ENCODE measurements at places on chromosomes 5 and 9. TPM values are rescaled to one million over a fixed set of nuclear protein-coding genes. Genes with fewer than 3 reads are reported as not detected.

Gene SLC34A3
- under 0.01 TPM for total RNA-seq

Gene SPARC
- 1,480 TPM for total RNA-seq

Gene ANKRD34B
- total RNA-seq, result not detected

Gene PCDHGB6
- 5.1 TPM for total RNA-seq

Gene ASPN
- 15.2 TPM for total RNA-seq

Gene NUTM2G
- not detected for total RNA-seq

Gene NUTM2F
- not detected for total RNA-seq

Gene TMEM252
- total RNA-seq, result not detected

Gene CARTPT
- not detected for total RNA-seq

Gene IFNA2
- total RNA-seq, result not detected

Gene NR2F1
- total RNA-seq, result 55.4 TPM

Gene INSL4
- not detected for total RNA-seq

Gene LCN9
- not detected for total RNA-seq

Gene PPP1R26
- 6.7 TPM for total RNA-seq

Gene ARHGEF37
- 2.2 TPM for total RNA-seq

Gene DOLPP1
- 10.3 TPM for total RNA-seq

Gene PRSS3
- total RNA-seq, result 11.1 TPM

Gene JAK2
- total RNA-seq, result 15.4 TPM

Gene CENPK
- total RNA-seq, result 20.9 TPM

Gene KIF24
- 0.50 TPM for total RNA-seq

Gene PCDHGB3
- total RNA-seq, result 7.1 TPM

Gene SECISBP2
- 27.9 TPM for total RNA-seq

Gene TICAM2
- total RNA-seq, result 11.8 TPM

Gene PTGES
- 84.5 TPM for total RNA-seq

Gene FAM78A
- total RNA-seq, result 0.29 TPM

Gene SAP30L
- total RNA-seq, result 26.5 TPM

Gene MYOZ3
- total RNA-seq, result 1.5 TPM

Gene TMC1
- total RNA-seq, result not detected

Gene OTP
- not detected for total RNA-seq

Gene LECT2
- total RNA-seq, result not detected

Gene LHX2
- not detected for total RNA-seq

Gene FOXB2
- not detected for total RNA-seq

Gene PRR16
- total RNA-seq, result 9.3 TPM

Gene FBP2
- not detected for total RNA-seq

Gene PTPRD
- 13.1 TPM for total RNA-seq

Gene SOX30
- under 0.01 TPM for total RNA-seq

Gene SUSD3
- total RNA-seq, result 1.3 TPM

Gene CCNO
- not detected for total RNA-seq

Gene FUT7
- total RNA-seq, result not detected

Gene MARCHF11
- total RNA-seq, result not detected
